Activated CD8-positive, alpha-beta T cell treated with anti-CD3 and anti-CD28 coated beads, Interleukin-2, amount 10 ng/mL, durations not matched to agents 7 days and 5 days (primary cell): ENCODE measurements at places on chromosomes 5 and 9. TPM values are rescaled to one million over a fixed set of nuclear protein-coding genes. Genes with fewer than 3 reads are reported as not detected.

The ENTPD2 gene
- 0.34 TPM for total RNA-seq

The SLCO6A1 gene
- not detected for total RNA-seq

The LECT2 gene
- total RNA-seq = not detected

The ARL14EPL gene
- not detected for total RNA-seq

The SPOUT1 gene
- 81.2 TPM for total RNA-seq

The MATR3 gene
- 176 TPM for total RNA-seq

DNA sequence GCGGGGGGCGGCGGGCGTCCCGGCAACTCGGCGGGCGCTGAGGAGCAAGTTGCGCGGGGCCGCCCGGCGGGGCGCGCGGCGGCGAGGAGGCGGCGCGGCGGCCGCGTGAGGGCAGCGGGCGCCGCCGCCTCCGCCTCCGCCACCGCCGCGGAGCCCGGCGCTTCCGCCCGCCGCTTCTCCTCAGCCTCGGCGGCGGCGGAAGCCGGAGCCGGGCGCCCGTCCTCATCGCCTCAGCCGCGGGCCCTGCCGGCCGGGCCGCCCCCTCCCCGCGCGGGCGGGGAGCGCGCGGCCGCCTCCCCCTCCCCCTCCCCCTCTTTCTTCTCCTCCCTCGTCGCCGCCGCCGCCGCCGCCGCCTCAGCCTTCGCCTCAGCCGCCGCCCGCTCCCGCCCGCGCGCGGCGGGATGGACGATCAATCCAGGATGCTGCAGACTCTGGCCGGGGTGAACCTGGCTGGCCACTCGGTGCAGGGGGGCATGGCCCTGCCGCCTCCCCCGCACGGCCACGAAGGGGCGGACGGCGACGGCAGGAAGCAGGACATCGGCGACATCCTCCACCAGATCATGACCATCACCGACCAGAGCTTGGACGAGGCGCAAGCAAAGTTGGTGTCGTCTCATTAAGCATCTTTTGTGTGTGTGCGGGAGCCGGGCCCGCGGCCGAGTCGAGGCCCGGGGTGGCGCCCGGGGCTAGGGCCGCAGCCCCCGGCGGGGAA is at the start of gene PBX3:
Gene PBX3 (plus strand): TSS at position 321 of the 712 bp plus-strand sequence.
- H3K36me3 ChIP-seq = peaks cover 20% of the 10 kb centered on the region
- H3K4me3 ChIP-seq = peak within 1 kb of the TSS; percentile 89
- peaks cover 26% of the 10 kb centered on the region for H3K27me3 ChIP-seq
- peak; percentile 55 for DNase-seq

DNA sequence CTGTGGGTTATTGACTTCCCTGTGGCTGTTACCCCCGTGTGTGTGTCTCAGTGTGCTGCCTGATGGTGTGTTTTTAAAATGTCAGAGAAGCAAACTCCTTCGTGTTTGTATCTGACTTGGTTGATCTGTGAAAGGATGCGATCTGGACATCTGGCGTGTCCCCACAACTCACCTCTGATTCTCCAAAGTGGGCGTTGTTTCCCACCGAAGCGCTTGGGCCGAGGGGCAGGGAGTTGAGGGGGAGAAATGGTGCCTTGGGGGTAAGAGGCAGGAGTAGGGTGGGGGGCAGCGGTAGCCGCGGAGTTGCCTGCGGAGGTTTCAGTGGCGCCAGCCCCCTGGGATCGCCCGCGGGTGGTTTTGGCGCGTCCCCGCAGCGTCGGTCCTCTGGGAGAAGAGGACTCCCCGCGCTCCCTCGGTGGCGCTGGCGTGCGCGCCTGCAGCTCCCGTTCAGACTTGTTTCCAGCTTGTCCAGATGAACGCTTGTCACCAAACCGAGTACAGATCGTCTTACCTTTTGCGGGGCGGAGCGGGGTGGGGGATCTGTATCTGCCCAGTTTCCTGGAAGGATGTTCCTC is 1.1 kb downstream of the MAST4 start:
- no peaks in the 10 kb centered on the region for H3K36me3 ChIP-seq
- peak overlapping the region; percentile 70 for H3K4me3 ChIP-seq
- H3K27me3 ChIP-seq = peaks cover 62% of the 10 kb centered on the region
- DNase-seq = no peak
- H3K4me1 ChIP-seq = peaks cover 19% of the 10 kb centered on the region

DNA sequence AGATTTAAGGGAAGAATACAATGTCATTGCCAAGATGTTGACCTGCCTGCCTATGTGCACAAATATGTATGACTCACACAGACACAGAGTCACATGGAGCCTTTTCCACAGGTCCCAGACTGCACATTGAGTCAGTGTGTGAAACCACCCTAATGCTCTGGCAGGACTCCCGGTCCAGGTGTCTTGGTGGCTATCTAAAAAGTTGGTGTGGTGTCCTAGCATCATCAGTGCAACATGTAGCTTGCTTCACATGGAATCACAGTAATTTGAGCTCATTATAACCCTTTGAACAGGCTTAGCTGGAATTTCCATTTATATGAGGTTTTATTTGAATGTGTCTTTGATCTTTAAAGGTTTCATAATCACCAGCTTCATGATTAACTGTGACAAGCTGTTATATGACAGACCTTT is 10.7 kb downstream of the IFNA5 start:
- peaks cover 25% of the 10 kb centered on the region for H3K27me3 ChIP-seq
- H3K27ac ChIP-seq = no peak overlapping the region
- no peaks in the 10 kb centered on the region for H3K36me3 ChIP-seq

DNA sequence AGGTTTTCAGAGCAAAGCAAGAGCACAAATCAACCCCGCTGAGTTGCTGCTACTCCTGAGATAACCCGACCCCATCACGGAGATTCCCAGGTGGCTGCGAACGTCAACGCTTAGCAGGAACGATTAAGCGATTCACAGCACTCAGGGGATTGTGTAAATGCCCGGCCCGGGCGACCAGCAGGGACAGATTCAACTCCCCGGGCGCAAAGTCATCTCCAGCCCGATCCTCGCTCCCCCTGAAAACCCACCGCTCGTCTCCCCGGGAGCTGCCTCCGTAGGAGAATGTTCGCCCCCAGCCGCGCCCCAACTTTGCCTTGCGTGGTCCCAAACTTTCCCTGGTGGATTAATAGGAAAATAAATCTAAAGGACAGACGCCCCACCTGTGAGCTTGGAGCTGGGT is 685 bp downstream of the SLC24A2 start:
- H3K4me3 ChIP-seq = no peak overlapping the region
- H3K27me3 ChIP-seq = peaks cover 53% of the 10 kb centered on the region
- DNase-seq = no peak
- no peaks in the 10 kb centered on the region for H3K4me1 ChIP-seq

DNA sequence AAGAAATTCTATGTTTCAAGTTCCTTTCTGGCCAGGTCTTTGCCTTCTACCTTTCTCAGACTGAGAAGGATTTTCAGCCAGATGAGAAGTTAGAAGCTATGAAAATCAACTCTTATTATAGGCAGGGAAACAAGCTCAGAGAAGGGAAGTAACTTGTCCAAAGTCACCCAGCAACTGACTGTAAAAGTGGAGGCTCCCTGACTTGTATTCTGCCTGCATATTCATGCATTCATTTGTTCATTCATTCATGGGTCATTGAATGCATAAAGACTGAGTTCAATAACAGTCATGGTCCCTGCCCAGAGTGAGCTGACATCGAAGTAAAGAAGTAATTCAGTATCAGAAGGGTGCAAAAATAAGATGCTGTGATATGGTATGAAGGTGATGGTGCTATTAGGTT is 239.6 kb downstream of the PAPPA start:
- H3K4me3 ChIP-seq = no peak overlapping the region
- H3K36me3 ChIP-seq = no peaks in the 10 kb centered on the region
- no peak for DNase-seq
- H3K27ac ChIP-seq = no peak overlapping the region
- no peaks in the 10 kb centered on the region for H3K27me3 ChIP-seq

DNA sequence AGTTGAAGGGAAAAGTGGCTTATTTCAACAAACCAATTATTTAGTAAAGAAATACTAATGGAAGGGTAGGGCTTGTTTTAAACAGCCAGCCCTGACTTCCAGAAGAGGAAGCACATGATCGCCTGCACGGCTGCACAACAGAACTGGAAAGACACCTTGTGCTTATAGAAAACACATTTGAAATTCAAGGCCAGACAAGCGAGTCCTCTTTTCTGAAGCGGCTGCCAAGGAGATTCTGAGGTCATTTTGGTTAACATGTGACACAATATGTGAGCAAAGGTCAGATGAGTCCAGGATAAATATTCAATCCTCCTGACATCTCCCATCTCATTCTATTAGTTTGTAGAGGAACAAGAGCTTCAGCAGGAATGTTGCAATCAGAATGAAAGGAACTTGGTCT is 461.4 kb upstream of the ST8SIA4 start:
- no peaks in the 10 kb centered on the region for H3K27me3 ChIP-seq
- H3K36me3 ChIP-seq = no peaks in the 10 kb centered on the region
- H3K4me3 ChIP-seq = no peak overlapping the region
- no peak for DNase-seq
- no peak overlapping the region for H3K27ac ChIP-seq
- H3K4me1 ChIP-seq = no peaks in the 10 kb centered on the region

DNA sequence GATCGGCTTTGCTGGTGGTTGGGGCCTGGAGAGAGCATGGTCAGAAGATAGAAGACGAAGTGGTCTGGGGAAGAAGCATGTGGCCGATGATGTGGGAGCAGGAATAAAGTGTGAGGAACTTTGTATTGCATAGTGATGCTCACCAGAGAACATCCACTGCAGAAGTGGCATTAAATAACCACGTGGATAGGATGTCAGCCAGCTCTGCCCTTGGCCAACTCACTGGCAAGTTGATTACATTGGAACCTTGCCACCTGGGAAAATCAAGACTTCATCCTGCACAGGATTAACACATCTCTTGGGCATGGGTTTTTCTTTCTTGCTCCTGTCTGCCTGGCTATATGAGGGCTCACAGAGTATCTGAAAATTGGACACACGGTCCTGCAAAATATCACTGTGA is 217.4 kb downstream of the DMRT2 start:
- H3K27ac ChIP-seq = no peak overlapping the region
- no peaks in the 10 kb centered on the region for H3K27me3 ChIP-seq
- no peak overlapping the region for H3K4me3 ChIP-seq
- DNase-seq = no peak

DNA sequence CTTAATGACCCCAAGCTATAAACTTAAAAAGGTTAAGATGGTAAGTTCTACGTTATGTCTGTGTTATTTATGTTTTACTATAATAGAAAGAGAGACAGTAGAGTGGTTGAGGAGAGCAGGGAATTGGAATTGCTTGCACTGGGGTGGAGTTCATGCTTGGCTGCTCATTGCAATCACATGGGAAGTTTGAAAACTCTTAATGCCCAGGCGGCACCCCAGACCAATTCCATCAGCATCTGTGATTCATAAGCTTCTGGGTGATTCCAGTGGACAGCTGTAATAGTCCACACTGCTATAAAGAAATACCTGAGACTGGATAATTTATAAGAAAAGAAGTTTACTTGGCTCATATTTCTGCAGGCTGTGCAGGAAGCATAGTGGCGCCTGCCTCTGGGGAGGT is 323.9 kb upstream of the MSX2 start:
- no peaks in the 10 kb centered on the region for H3K4me1 ChIP-seq
- no peak for DNase-seq
- H3K36me3 ChIP-seq = no peaks in the 10 kb centered on the region
- no peak overlapping the region for H3K27ac ChIP-seq

DNA sequence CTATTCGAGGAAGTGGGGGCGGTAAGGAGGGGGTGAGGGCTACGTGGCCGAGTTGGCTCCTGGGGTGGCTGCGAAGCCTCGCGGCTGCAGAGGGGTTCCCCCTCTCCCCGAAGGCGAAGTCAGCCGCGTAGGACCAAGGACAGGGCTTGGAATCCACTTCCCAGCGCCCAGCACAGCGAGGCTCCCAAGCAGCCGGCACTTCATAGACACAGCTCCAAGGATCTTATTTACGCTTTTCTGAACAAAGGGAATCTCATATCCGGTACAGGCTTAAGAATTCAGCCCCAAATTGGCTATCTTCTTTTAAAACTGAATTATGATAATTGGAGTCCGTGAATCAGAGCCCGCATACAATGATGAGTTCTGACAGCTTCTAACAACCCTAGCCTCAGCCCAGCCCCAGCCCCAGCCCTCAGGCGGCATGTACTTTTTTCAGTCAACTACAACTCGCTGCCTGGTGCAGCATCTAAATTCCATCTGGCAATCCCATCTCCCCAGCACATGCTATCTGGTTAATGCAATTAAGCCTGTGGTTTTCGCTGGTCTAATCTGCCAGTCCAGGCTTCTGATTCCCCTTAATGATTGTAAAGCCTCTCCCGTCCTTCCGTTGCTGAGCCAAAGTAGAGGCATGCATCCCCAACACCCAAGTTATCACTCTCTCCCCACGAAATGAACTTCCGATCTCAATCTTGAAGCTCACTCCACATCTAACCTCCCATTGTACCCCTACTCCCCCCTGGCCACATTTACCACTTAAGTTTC is 1.0 kb downstream of the ELAVL2 start:
- peaks cover 6% of the 10 kb centered on the region for H3K36me3 ChIP-seq
- H3K4me3 ChIP-seq = no peak overlapping the region
- no peak overlapping the region for H3K27ac ChIP-seq
- no peaks in the 10 kb centered on the region for H3K4me1 ChIP-seq

DNA sequence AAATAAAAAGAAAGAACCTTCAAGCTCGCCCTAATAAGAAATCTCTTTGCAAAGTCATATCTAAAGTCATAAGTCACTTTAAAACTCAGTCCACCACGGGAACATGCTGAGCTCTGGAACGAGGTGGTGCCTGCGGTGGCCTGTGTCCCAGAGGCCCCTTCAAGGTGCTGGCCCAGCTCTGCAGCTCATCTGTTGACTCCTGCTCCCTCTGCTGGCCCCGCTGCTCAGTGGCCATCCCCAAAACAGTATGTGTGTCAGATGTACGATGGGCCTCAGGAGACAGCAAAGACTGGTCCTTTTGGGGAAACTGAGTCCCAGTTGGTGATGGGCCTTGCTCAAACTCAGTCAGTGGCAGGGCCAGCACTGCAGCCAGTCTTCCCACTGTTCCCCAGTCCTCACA is 22.8 kb upstream of the FOXB2 start:
- no peak for DNase-seq
- H3K4me3 ChIP-seq = no peak overlapping the region
- no peak overlapping the region for H3K27ac ChIP-seq
- H3K36me3 ChIP-seq = no peaks in the 10 kb centered on the region
- H3K4me1 ChIP-seq = no peaks in the 10 kb centered on the region

- H3K36me3 ChIP-seq = no peaks in the 10 kb centered on the region
- peaks cover 10% of the 10 kb centered on the region for H3K27me3 ChIP-seq
- H3K4me1 ChIP-seq = no peaks in the 10 kb centered on the region
Observed at GRCh38 chr5:72488756-72489155, 18.5 kb downstream of the ZNF366 start.

DNA sequence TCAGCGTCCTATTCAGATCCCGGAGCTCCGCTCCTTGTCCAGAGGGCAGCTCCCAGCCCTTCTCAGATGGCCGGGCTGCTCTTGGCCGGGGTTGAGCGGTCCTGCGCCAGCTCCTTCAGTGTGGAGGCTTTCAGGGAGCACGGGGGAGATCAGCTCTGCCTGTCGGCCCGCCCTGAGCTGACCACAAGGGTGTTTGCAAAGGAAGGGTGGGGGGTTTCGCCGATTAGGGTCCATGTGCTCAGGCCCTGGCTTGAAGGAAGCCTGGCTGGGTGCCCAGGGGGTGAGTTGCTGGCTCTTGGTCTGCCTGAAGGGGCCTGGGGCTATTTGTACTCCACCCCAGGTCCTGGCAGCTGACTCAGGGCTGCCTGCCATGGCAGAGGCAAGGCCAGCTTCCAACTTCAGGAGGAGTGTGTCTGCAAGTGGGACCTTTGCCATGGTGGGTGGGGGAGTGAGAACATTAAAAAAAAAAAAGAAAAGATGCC is 250.1 kb upstream of the KLF4 start:
- no peak for DNase-seq
- no peaks in the 10 kb centered on the region for H3K36me3 ChIP-seq
- H3K27me3 ChIP-seq = no peaks in the 10 kb centered on the region
- no peak overlapping the region for H3K27ac ChIP-seq
- no peaks in the 10 kb centered on the region for H3K4me1 ChIP-seq
